Fibroblast of mammary gland (primary cell): ENCODE measurements at places on chromosomes 5 and 9.

GRCh38 chr9:117772960-117773359 lies 68.8 kb downstream of the TLR4 start:
- DNase-seq: peak; percentile 65

- DNase-seq: no peak
These were observed 124.4 kb downstream of the EBF1 start for GRCh38 chr5:158975363-158975762.

DNA sequence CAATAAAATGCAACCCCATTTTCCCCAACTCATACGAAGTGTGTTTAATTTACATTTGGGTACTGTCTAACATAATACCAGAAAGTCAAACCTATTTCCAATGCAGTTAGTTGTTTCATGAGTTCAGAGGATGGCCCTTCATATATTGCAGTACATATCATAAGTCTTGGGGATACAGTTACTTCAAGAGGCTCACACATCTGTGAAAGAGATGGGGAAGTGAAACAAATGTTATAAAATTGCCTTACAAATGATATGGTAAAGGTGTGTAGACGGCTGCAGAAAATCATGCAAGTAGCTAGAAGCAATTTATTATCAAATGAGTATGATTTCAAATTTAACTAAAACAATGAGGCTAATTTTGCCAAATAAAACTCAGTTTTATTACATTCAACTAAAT lies 219.0 kb upstream of the CDH12 start:
- DNase-seq: no peak

DNA sequence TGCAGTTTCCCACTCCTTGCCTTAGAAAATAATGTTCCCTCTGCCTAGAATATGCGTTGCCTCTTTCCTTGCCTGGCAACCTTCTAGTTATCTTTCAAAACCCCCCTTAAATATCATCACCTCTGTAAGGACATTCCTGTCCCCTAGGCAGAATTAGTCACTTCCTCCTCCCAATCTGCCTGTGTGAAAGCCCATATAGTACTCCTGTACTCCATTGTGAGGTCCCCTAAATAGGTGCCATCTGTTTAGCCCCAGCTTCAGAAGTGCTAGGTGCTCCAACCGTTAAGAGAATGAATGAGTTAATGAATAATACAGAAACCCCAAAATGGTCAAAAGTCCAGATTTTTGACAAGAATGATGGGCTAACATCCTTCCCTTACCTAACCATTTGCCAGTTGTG lies 181.4 kb downstream of the GDNF start:
- DNase-seq: no peak

DNA sequence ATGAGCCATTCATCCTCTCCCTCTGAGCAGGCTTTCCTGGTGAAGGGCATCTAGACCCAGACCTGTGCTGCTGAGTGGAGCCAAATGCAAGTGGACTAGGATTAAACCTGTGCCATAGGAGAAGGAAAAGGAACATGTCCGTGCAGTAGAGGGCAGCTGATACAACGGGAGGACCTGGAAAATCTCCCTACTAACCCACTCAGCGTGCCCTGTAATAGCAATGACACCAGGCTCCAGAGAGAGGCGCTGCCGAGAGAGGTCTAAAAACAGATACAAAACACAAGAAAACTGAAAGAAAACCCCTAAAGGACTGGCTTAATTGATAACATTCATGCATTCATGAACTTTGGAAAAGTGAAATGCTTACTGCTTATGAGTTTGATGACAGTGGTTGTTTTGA lies 60.8 kb downstream of the PFDN1 start:
- peak; percentile 37 for DNase-seq

GRCh38 chr5:64019746-64020145 lies 57.5 kb upstream of the HTR1A start:
- DNase-seq: no peak

DNA sequence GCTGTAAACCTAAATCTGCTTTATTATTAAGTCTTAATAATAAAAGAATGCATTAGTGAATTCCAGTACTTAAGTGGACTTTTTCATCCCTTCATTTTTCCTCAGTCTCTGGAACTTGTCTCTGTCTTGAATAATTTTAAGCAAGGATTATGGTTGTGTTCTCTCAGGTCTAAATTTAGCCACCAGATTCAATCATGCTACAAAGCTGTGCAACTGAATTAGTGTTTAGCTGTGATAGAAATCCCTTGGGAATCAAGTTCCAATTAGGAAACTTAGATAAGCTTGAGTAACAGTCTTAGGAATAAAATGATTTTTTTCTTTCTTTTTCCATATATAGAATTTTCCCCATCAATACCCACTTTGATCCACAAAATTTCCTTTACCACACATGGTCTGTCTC lies 104.3 kb downstream of the PLPPR1 start:
- DNase-seq: no peak

- DNase-seq: peak; percentile 60
These were observed 388.0 kb downstream of the ACTL7B start for GRCh38 chr9:108467653-108468324.

DNA sequence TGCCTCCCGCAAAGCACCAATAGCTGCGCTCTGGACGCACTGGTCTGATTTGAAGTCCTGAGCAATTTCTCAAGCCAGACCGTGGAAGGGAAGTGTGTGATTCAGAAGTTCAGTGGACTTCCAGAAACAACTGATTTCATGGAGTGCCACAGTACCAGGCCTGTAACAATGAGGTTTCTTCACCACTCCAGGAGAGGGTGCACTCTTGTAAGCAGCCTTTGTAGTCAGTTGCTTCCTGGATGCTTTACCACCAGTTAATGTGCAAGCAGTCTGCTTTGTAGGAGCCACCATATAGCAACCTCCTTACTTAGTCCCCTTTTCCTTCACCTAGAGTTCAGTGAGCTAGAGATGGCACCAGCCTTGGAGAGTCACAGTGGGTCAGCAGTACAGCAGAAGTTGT lies 12.3 kb downstream of the CAAP1 start:
- DNase-seq: no peak

GRCh38 chr5:77839691-77840090 lies 63.6 kb upstream of the TBCA start:
- no peak for DNase-seq

DNA sequence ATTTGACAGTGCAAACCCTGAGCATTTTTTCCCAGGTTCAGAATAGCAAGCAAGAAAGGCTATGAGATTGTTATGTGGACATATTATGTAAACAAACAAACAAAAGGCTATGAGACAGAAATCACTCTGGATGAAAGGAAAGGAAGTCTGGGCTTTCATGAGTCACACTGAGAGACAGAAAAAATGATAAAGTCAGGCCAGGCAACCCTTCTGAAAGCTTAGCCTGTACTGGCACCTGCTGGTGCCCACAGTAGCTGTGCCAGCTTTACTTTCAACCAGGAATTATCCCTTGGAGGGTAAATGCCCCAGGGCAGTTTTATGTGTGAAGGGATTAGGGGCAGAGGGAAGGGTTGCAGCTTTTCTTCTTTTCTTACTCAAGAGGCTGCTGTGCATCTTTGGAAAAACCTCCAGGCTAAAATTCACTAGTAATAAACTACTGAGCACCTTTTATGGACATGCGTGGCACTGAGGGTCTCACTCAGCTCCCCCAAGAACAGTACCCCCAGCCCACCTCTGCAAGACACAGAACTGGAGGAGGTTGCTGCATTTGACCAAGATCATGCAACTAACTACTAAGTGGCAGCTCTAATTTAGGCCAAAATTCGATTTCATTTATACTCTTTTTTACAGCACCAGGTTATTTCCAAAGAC lies 41.7 kb downstream of the ACTL7B start:
- peak; percentile 56 for DNase-seq

DNA sequence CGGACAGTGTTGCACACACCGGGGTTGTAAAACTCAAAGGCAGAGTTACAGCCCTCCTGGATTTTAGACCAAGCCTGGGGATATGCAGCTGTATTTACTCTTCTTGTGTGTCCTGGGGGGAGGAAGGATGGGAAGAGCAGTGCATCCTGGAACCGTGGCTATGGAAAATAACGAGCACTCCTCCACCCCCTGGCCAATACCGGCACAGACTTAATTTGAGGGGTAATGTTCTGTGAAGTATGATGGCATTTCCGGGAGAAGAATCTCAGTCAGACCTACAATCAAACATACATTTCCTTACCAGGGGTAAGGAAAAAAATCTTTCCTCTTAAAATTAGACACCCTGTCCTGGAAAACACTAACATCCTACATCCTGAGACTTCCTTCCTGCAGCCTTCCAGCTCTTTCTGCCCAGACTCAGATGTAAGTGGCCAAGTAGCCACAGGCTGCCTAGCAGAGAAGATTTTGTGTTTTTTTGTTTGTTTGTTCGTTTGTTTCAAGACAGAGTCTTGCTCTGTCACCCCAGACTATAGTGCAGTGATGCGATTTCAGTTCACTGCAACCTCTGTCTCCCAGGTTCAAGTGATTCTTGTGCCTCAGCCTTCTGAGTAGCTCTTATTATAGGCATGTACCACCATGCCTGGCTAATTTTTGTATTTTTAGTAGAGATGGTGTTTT lies 11.0 kb upstream of the ERMP1 start:
- no peak for DNase-seq

GRCh38 chr5:151315998-151316597 lies 12.5 kb upstream of the SLC36A3 start:
- DNase-seq: peak; percentile 64

DNA sequence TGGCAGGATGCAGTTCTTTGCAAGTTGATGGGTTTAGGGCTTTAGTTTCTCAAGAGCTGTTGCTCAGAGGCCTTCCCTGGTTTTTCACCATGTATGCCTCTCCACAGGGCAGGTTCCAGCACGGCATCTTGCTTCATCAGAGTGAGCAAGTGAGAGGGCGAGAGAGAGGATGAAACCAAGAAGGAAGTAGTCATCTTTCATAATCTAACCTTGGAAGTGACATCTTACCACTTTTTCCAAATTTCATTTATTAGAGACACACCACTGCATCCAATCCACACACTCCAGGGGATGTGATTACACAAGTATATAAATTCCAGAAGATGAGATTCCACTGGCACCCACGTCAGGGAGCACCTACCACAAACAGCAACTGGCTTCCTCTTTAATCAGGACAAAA lies 294.4 kb downstream of the MARCHF11 start:
- peak; percentile 46 for DNase-seq

DNA sequence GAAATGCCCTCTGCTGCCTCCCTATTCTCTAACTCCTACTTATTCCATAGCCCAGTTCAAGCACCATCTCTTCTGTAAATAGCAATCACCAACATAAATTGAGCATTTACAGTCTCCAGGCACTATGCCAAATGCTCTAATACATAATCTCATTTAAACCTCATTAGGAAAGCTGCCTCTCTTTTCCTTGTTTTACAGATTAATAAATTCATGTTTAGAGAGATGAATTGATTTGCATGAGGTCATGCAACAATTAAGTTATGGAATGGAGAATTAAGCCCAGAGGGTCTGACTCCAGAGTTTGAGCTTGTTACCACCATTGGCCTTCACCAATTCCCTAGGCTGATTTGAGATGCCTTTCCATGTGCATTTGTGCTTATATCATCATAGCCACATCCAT lies 23.4 kb upstream of the RFX3 start:
- no peak for DNase-seq

GRCh38 chr9:27755846-27756245 lies 182.6 kb upstream of the C9orf72 start:
- no peak for DNase-seq

GRCh38 chr5:72407541-72407940 lies 87.4 kb downstream of the PTCD2 start:
- DNase-seq: peak; percentile 69

GRCh38 chr5:54738118-54738972 lies 220.8 kb downstream of the SNX18 start:
- DNase-seq: peak; percentile 76

GRCh38 chr5:120604884-120605283 lies 140.8 kb downstream of the PRR16 start:
- DNase-seq: peak; percentile 88

DNA sequence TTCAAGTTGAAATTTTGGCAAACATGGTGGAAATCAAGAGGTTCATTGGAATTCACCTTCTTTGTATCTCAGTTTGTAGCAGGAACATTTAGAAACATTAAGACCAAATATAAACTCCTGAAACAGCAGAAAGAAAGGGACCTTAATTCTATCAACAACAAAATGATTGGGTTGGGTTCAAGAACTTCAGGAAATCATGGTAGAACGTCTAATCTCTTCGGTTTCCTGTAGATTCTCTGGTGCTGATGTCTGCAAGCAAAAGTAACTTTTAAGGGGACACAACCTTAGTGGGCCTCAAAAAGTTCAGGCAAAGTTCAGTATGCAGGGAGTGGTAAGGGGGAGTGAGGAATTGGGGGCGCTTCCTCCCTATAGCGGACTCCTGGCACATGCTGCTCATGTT lies 3.4 kb downstream of the IL33 start:
- no peak for DNase-seq

DNA sequence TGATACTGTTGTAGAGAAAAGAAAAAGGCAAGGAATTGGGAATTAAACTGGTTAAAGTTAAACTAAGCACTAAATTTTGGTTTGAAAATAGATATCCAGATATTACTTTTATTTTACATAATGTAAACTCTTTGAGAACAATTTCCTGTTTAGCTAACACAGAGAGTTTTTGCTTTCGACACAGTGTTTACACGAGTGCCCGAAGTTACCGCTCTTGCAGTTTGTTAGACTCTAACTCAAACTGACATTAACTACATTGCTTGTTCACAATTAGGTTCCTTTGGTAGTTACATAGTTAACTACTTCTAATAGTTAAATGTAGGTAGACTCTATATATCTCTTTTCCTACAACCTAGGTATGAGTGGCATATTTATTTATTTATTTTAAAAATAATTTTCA lies 117.1 kb upstream of the CHD1 start:
- no peak for DNase-seq

GRCh38 chr5:135215617-135216470 lies 181.8 kb upstream of the PITX1 start:
- no peak for DNase-seq

GRCh38 chr5:74938250-74938933 lies 72.2 kb upstream of the FAM169A start:
- peak; percentile 64 for DNase-seq

DNA sequence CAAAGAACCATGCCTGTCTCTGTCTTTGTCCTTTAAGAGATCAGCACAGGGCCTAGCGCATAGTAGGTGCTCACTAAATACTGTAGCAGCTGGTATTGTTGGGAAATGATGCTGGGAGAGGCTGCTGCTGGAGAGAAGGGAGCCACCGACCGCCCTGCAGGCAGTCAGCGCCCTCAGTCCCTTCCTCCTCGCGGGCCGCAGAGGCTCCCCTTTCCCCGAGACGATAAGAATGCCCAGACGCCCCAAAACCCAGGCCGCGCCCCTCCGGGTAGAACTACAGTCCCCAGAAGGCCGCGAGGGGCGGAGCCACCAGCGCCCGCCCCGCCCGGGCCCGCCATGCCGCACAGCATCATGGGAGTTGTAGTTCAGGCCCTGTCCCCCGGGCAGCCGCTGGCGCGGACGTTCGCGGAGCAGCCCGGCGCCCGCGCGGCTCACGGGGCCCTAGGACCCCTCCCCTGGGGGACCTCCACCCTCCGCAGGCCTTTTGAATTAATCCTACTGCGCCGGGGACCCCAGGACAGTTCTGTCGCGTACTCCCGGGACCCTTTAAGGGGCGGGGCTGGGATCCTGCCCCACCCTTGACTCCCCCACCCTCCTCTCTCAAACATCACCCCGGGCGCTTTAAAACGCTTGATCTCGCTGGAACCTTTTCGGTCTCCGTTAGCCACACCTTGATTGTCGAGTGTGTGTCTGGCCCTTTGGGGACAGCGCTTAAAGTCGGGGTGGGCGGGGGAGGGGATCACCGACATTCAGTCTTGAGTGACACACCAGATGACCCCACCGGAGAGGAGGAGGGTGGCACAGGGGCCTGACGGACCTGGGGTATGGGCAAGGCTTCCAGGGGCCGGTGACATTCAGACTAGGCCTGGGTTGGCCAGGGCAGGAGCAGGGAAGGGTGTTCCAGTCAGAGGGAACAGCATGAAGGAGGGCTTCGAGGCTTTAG lies 24.8 kb upstream of the IER5L start:
- peak; percentile 66 for DNase-seq

- DNase-seq: no peak
These were observed 25.0 kb downstream of the FBXW2 start for GRCh38 chr9:120768247-120768646.
